ENCODE measurements at places on chromosomes 16 and 17. TPM values are rescaled to one million over a fixed set of nuclear protein-coding genes. Genes with fewer than 3 reads are reported as not detected.

The ASB16 gene
- not detected for total RNA-seq

The ATF7IP2 gene
- not detected for total RNA-seq

The ZFP3 gene
- 1.3 TPM for total RNA-seq

The KRT9 gene
- not detected for total RNA-seq

The CACNG5 gene
- total RNA-seq: not detected

The HCRT gene
- not detected for total RNA-seq

The DHRS7C gene
- total RNA-seq: not detected

The CCDC78 gene
- total RNA-seq: 2.0 TPM

The CACNG1 gene
- not detected for total RNA-seq

The EPX gene
- total RNA-seq: not detected

The CD300A gene
- total RNA-seq: not detected

The TBC1D3I gene
- total RNA-seq: not detected

Data from bronchial smooth muscle cell (primary cell).